ENCODE measurements at places on chromosomes 2 and 18.

GRCh38 chr18:21745231-21745630, 4.6 kb downstream of the MIB1 start:
- DNase-seq = no peak

- DNase-seq = no peak
These were observed 45.9 kb downstream of the MBOAT2 start for GRCh38 chr2:8957628-8958027.

- no peak for DNase-seq
These were observed 173.3 kb upstream of the ERBB4 start for GRCh38 chr2:212711856-212712255.

- no peak for DNase-seq
These were observed 335.4 kb downstream of the DYSF start for GRCh38 chr2:71788601-71789240.

DNA sequence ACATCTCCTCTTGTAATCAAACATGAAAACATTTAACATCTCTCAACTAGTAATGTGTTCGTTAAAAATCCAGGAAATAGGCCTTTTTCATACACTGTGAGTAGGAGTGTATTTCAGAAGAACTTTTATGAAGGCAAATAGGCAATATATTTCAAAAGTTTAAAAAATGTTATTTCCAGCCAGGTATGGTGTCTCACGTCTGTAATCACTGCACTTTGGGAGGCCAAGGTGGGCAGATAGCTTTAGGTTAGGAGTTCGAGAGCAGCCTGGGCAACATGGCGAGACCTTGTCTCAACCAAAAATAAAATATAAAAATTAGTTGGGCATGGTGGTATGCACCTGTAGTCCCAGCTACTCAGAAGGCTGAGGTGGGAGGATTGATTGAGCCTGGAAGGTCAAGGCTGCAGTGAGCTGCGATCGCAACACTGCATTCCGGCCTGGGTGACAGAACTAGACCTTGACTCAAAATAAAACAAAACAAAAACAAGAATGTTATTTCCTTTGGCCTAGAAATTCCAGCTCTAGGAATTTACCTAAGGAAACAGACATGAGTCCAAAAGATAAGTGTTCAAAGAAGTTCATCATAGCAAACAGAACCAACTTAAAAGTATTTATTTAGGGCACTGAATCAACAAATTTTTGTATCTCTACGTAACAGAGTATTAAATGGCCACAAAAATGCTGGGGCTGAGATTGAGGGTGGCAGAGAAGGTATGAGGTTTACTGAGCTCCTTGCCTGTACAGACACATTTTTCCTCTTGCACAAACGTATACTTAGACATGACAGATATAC, 14.9 kb downstream of the RBKS start:
- no peak for DNase-seq

GRCh38 chr2:27906074-27906473, 15.5 kb downstream of the BABAM2 start:
- no peak for DNase-seq

- no peak for DNase-seq
These were observed 135.8 kb downstream of the HDAC4 start for GRCh38 chr2:239264838-239265651.

GRCh38 chr2:1632002-1632348, 112.3 kb downstream of the PXDN start:
- no peak for DNase-seq

DNA sequence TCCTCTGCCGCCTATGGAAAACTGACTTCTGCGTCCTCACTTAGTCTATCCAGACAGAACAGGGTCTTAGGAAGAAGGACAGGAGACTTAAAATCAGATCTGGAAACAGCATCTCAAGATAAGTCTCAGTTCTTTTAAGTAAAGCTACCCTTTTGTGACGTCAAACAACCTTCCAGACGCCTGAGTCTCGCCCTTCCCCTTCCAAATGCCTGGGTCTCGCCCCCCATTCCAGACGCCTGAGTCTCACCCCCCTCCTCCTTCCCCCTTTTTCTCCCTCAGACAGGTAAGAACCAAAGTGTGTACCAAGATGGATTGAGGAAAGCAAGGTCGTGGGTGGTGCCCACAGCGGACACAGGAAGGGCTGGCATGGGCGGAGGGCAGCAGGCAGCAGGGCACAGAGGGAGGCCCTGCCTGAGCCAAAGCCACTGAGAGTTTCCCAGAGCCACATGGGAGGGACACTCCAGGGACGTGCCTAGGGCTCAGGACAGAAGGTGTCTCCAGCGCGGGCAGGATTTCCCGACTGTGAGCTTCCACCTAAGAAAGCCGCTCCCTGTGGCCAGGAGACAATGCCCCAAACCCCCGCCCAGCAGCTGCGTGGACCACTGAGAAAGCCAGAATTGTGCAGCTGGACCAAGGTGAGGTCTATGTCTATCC, 51.3 kb downstream of the ANKMY1 start:
- no peak for DNase-seq

- no peak for DNase-seq
These were observed 399.0 kb upstream of the ID2 start for GRCh38 chr2:8282858-8283252.

GRCh38 chr2:223633656-223634055, 31.5 kb upstream of the SCG2 start:
- DNase-seq = no peak

DNA sequence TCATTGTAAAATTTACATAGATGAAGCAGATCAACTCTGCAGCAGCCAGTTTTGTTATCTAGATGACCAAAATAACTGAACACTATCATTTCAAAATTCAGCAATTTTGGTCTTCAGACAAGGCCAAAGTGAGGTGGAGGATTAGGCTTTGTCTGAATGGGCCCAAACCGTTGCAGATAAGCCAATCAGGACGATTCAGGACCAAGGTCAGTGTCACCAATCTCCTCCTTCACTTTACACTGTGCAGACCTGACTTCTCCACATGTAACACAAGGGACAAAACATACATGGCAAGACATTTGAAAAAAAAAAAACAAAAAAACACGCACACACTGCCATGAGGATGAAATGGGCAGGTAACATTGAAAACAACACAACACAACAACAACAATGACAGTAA, 211.2 kb downstream of the NAPG start:
- DNase-seq = no peak

DNA sequence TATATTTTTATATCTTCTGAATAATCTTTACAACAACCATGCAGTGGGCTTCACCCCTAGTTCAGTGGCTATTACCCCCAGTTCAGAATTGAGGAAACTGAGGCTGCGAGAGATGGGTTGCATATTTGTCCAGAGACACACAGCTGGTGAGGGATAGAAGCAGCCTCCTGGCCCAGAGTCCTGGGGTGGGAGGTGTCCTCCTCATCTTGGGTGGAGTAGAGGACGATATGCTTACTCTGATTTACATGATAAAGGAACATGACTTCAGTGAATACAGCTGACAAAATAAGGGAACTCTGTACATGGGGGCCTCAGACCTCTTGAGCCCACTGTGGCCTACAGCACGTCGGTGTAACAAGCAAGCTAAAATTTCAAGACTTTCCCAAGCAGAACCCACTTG, 214.7 kb downstream of the FBXO15 start:
- no peak for DNase-seq

All from HuH-7 (cell line).